Nucleus accumbens (tissue), 56 donors: ENCODE measurements at places on chromosomes 7 and 10.

DNA sequence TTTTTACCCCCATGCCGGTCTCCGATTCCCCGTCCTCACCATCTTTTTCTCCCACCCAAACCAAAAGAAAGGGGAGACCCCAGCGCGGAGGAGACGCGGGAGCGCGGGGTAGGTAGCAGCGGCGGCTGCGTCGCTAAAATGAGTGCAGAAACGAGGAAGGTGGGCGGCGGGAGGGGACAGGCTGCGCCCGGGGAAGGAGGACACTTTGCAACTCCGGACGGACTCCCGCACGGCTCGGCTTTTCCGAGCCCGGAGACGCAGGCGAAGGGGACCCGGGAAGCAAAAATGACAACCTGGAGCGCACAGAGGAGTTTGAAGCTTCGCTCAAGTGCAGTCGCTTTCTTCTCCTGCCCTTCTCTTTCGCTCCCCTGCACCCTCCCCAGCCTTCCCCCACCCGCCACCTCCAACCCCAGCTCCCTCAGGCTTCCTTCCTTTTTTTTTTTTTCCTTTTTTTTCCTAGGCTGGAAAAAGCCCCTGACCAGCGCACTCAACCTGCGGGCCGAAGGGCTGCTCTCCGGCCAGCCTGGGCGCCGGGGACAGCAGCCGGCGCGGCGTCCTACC lies 453 bp downstream of the SFMBT2 start:
- no peak for DNase-seq

- DNase-seq: no peak
These were observed 18.9 kb downstream of the RBAK start for GRCh38 chr7:5064391-5065106.

- DNase-seq: no peak
These were observed 196.9 kb upstream of the PPP2R2D start for GRCh38 chr10:131703941-131704340.

GRCh38 chr7:41969561-41970105 lies 266.7 kb upstream of the INHBA start:
- DNase-seq: no peak

DNA sequence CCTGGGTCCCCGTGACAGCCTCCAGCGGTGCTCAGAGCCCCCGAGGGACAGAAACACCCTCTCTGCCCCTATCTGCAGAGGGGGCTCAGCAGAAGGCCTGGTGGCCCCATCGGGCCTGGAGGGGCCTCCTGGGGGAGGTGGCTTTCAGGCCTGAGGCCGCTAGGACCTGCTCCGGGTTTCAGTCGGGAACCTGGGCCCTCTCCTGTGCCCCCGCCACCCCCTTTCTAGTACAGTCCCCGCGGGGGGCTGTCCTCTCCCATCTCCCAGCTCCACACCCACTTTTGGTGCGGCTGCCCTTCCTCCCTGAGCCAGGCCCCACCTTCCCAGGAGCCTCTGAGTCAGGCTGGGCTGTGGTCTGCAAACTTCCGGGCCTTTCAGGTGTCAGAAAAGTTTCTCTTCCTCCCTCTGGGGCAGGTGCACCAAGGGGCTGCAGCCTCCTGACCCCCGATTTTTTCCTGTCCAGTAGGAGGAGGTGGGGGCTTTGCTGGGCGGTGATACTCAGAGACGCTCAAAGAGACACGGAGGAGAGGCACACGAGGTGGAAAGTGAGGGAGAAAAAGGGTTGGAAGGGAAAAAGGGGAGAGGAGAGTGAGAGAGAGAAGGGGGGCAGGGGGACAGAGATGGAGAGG lies 692 bp downstream of the CARD11 start:
- DNase-seq: no peak

DNA sequence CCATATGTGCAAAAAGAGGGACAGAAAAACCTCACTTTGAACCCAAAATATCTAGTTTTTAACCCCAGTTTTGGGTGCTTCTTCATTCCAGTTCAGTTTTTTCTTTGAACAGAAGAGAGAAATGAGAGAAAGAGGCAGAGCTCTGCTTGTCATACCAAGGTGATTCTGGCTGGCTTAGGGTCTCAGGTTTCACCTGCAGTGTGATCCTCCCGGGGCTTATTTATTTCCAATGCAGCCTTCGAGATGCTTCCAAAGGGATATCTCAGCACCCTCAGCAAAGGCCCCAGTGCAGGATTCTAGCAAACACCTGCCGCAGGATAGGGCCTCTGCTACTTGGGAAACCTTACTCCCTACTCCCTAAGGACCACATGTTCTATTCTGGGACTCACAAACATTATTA lies 131.3 kb downstream of the WDR11 start:
- DNase-seq: no peak

DNA sequence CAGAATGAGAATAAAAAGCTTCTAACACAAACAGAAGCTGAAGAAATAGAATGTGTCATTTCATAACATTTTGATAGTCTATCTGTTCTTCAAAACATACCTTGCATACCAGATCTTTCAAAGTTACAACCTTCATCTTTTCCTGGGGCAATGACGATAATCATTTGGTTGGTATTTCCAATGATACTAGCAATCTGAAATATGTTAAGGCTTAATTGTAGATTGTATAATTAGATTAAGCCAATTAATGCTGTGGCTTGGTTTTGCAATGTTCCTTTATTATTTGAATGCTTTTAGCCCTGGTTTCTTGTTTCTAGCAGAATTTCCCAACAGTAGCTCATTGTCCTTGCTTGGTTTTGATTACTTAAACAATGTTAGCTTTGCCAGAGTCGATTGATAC lies 84.6 kb downstream of the CABCOCO1 start:
- no peak for DNase-seq

DNA sequence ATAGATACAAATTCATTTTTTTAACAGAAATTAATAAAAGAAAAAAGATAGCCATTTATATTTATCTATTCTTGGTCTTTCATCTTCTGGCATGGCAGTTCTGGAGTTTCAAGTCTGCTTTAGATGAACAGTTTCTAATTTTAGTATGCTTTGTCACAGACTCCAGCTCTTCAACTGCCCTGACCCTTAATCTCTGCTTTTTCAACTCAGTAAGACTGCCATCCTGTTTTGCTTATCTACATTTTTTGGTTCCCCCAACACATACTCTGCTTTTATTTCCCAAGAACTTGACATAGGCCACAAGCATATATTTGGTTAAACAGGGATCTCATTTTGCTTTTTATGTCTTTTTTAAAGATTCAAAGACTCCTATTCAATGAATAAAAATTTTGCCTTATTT lies 309.3 kb upstream of the KCND2 start:
- DNase-seq: no peak

GRCh38 chr7:72161534-72161933 lies 250.6 kb downstream of the CALN1 start:
- DNase-seq: no peak

GRCh38 chr7:55554038-55554437 lies 18.3 kb downstream of the VOPP1 start:
- no peak for DNase-seq

DNA sequence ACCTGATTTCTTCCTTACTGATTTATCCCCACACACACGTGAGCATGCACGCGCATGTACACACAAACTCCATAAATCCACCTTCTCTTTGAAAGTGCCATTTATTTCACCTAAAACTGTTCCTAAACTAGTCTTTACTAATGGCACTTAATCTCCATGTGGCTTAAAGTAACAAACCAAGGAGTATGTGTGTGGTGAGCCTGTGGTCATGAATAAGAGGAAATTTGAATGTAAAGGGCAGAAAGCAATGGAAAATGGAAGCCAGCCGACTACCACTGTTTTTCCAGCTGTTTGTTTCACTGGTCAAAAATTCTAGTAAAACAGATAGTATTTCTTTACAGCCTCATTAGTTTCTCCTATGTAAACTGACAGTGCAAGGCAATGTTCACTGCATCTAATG lies 23.8 kb downstream of the SEMA3C start:
- no peak for DNase-seq

DNA sequence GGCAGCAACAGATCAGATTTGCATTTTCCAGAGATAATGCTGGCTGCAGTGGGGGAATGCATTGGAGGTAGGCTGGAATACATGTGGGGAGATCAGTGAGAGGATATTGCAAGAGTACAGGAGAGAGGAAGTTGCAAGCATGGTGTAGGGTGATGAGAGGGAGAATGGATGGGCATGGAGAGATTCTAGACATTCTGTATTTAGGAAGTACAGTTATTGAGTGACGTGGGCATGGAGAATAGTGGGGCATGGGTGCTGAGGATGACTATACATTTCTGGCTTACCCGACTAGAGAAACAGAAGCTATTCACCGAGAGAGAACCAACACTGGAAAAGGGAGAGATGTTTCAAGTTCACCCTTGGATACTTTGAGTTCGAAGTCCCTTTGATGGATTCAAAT lies 116.9 kb upstream of the SVIL start:
- no peak for DNase-seq

GRCh38 chr10:32161586-32161985 lies 105.4 kb upstream of the KIF5B start:
- no peak for DNase-seq

DNA sequence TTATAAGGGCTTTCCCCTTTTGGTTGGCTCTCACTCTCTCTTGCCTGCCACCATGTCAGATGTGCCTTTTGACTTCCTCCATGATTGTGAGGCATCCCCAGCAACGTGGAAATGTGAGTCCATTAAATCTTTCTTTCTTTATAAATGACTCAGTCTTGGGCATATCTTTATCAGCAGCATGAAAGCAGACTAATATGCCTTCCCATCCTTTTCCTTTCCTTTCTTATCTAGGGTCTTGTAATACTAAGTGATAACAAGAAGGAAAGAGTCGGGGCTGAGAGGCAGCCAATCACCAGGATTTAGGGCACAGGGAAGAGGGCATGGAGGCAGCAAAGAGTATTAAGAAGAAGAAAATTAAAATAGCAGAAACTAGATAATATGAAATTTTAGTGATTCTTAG lies 62.0 kb upstream of the JCAD start:
- DNase-seq: no peak
